ENCODE measurements at places on chromosomes 16 and 17.
A peak's percentile ranks its signal among the peaks of the same experiment; 100 is the strongest.

DNA sequence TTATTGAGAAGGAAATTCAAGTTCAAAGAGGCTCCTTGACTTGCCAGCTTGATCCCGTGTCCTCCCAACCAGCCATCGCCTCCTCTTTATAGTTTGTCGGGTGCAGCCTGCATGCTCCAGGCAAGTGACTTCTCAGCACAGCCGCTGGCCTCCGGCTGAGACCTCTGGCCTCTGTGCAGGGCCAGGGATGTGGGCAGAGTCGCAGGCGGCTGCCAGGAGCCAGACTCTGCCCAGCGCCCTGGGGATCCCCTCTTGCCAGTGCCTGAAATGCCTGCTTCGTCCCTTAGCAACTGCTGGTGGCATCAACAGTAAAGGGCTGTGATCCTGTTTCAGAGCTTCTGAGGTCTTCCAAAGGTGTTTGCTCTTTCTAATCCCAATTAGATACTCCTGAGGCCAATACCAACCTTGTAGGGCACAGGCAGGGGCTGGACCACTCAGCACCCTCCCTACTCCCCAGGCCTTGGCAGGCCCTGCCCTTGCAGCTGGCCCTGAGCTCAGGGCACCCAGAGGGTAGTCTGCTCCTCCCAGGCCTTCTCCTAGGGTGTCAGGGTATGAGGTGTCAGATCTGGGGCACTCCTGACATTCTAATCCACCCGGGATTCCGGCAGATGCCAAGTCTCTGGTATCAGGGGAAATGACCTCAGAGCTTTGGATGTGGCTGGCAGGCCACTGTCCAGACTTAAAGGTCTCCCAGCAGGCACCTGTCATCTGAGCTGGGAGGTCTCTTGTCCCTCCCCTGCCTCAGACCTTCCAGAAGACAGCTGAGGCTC is 68.0 kb upstream of the SIAH1 start:
- no peak for DNase-seq

- DNase-seq: no peak
Observed at GRCh38 chr16:73669535-73670274, 621.8 kb upstream of the ZFHX3 start.

DNA sequence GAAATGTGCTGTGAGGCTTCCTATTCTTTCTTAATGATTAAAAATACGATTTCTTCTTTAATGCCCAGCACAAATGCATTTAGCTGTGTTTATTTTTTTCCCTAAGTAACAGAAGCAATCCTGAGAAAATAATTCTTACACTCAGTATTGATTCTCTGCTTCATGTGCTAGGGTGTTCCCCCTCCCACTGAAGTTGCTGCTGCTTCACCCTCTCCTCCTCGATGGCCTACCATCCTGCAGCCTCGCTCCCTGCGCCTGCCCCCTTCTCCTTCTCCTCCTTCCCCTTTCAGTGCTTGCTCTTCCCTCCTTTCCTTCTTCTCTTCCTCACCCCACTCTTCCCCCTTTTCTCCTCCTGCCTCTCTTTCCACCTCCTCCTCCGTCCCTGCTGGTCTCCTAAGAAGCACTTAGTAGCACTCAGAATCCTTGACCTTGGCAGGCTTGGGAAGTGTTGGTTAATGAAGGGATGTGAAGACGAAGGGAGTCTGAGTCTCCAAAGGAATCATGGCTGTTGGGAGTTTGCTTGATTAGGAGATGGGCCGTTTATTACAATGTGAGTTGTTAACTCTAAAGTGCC is 119.7 kb downstream of the RPTOR start:
- no peak for DNase-seq

GRCh38 chr16:66553223-66553622 is 847 bp downstream of the CKLF start:
- peak; percentile 8 for DNase-seq

- DNase-seq: peak; percentile 71
Observed at GRCh38 chr17:42050393-42051012, at the start of gene C17orf113. Gene C17orf113, minus strand, starts transcription at chr17:42050601. Its CDS starts 7,225 bp downstream, at chr17:42043376.

GRCh38 chr17:63927464-63928171 is 4.5 kb downstream of the CD79B start:
- DNase-seq: no peak

GRCh38 chr17:3968886-3969524 is 4.8 kb upstream of the ATP2A3 start:
- DNase-seq: no peak

DNA sequence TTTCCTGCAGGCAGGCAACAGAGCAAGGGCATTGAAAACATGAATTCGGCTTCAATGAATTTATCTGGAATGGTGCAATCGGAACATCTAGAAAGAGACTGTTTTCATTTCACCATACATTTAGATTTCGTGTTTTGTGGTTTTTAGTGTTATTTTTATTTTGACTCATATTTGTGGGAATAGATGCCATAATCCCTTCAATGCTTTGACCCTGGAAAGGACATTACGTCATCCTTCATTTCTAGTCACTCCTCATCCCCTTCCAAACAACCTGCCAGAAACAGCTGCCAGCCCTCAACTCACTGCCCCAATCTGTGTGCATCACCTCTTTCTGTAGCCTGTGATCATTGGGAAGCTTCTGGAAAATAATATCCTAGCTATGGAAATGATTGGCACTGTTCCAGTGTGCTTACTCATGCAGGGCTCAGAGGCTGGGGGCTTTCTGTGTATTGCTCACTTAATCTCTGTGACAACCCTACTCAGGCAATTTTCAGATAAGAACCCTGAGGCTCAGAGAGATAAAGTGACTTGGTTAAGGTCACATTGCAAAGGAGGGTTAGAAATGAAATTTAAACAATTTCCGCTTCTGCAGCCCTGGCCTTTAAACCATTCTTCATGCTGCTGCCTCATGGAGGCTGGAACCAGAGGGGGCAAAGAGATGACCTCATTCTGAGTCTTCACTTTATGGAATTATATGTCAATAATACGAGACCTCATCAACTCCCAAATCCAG is 9.5 kb upstream of the KSR1 start:
- DNase-seq: no peak

- no peak for DNase-seq
Observed at GRCh38 chr16:14419817-14420216, 210.2 kb downstream of the PARN start.

DNA sequence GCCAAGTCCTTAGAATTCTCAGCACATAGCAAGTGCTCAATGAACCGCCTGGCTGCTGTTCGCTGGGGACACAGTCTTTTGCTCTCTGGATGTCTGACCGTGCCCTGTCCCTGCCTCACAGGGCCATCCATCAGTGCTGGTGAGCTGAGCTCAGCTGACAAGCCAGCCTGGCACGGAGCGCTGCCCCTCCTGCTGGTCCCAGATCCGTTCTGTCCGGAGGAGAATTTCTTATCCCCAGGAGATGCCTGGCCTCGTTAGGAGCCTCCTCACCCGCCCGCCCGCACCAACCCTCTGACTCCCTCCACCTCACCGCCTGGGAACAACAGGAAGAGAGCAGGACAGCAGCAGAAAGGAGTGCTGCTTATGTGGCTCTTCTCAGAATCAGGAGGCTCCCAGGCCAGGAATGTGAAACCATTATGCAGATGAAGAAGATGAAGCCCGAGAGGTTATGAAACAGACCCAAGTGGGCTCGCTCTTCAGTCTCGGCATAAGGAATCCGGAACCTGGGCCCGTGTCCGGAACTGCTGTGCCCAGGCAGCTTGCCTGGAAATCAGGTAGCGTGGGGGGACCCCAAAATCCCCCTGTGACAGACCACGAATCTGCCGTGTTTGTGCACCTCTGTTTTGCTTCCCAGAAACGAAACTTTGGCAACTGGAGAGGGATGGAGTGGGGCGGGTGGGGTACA is 28.8 kb upstream of the RMI2 start:
- DNase-seq: peak; percentile 55

- DNase-seq: peak; percentile 89
Observed at GRCh38 chr17:43907998-43908721, 824 bp upstream of the MPP2 start.

DNA sequence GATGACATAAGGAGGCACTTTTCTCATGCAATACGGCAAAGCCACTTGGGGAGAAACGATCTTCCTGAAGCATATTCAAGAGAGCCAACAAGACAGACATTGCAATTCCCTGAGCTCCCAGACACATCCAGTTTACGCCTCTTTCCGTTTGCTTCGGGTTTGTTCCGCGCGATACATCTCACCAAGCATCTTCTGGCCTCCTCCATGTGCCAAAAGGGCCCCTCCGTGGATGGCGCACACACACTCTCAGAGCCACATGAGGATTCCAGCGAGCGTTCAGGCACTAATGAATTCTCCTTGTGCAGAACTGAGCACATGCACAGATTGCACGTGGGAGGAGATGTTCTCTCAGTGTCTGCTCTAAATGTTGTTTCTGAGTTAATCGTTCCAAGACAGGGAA is 146.7 kb upstream of the SHISA6 start:
- peak; percentile 5 for DNase-seq

DNA sequence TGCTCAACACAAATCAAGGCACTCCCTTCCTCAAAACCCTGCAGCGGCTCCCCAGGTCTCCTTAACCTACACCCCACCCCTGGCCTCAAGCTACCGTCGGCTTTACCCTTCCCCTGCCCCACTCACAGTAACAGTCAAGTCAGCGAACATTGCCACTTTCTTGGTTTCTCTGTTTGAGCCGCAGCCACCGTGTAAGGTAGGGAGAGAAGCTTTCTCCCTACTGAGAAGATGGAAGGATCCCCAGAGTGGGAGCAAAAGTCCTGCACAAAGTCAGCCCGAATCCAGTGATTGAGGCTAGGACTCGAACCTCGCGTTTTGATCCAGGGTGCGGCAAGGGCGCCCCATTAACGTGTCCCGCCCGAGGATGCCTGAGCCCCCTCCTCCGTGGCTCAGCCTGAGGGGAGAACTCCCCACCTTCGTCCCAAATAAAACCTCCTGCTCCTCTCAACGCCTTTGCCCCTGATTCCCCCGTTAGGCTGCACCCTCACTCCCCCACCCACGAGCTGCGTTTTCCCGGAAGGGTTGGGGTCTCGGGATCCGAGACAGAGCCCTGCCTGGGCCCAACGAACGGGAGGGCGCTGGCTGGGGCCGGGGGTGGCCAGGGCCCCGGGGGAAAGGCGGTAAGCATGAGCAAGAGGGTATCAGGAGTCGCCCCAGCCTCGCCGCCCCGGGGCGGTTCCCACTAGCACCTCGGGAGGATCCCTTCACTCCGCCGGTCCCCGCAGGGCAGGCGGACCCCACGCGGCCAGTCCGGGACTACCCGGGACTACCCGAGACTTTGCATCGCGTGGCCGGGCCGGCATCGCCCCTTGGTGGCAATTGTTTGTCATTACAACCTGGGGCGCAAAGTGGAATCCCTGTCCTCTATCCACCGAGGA is 9.9 kb upstream of the NAGS start:
- DNase-seq: peak; percentile 85

- DNase-seq: no peak
Observed at GRCh38 chr16:55572439-55572838, 6.0 kb downstream of the CAPNS2 start.

DNA sequence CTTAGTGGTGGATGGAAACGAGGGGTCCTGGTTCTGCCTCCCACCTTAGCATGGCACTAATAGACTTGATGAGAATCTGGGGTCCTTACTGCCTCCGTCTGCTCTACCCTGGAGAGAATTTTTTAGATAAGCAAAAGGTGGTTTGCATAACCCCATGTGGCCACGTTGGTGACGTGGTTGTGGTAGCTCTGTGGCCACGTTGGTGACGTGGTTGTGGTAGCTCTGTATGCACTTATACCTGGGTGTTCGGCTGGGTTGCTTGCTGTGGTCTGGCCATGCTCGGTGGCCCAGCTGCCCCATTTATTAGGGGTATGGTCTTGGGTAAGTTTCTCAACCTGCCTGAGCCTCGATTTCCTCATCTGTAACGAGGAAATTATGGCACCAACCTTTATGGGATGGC is 13.0 kb downstream of the SPIRE2 start:
- DNase-seq: no peak

DNA sequence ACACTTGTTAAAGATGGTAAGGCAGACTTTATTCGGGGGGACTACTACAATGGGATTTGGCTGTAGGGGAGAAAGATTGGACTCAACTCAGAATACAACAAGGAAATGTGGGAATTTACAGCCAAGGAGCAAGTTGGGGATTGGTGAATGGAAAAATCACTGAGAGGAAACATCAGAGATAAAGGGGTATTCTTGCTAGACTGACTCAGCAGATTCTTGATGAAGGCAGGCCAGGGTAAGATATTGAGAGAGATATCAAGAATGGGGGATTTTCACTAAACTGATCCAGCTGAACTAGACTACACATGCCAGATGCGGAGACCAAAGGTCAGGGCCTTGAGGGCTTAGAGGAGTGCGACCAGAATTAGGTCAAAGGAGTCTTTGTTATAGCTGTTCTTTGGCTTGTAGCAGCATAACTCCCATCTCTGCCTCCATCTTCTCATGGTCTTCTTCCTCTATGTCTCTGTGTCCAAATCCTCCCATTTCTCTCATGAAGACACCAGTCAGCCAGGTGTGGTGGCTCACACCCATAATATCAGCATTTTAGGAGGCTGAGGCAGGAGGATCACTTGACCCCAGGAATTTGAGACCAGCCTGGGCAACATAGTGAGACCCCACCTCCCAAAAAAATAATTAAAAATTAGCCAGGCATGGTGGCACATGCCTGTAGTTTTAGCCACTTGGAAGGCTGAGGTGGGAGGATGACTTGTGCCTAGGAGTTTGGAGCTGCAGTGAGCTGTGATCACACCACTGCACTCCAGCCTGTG is 17.3 kb downstream of the CHD9NB start:
- DNase-seq: no peak

DNA sequence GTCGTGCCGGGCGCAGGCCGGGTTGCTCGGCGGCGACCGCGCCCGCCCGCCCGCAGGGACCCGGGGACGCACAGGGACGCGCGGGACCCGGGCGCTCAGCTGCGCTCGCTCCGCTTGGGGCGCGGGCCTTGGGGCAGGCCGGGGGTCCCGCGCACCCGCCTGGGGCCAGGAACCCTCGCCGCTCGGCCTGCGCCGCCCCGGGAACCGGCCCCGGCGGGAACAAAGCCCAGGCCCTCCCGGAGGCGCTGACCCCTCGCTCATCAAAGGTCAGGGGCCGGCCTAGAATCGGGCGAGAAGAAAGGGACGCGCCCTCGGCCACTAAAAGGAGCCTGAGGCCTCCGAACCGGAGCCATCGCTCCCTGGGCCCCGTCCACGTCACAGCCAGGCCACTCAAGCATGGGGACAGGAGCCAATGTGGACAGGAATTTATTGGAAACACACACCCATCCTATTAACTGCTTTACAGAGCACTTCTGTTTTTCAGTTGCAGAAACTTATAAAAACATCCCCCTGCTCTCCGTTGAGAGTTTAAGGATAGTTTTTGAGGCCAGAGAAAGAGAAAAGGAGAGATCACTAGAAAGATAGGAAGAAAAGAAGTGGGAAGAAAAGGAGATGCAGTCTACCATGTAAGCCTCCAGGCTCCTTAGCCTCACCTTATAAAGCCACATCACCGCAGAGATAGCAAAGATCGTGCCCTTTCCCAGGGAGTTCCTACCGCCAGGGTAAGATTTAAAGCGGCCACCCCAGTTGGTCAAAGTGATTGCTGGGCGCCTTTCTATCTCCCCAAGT is 558 bp upstream of the ZFHX3 start:
- peak; percentile 68 for DNase-seq

- peak; percentile 61 for DNase-seq
Observed at GRCh38 chr17:2337544-2338314, 428 bp downstream of the SGSM2 start.

GRCh38 chr17:8192070-8192815 is 2.3 kb upstream of the BORCS6 start:
- DNase-seq: peak; percentile 89

- peak; percentile 85 for DNase-seq
Observed at GRCh38 chr16:24516900-24517669, 22.3 kb upstream of the RBBP6 start.
